ENCODE measurements at places on chromosomes 7 and 10.

GRCh38 chr7:916291-916941 lies 38.1 kb downstream of the ADAP1 start:
- DNase-seq = no peak

DNA sequence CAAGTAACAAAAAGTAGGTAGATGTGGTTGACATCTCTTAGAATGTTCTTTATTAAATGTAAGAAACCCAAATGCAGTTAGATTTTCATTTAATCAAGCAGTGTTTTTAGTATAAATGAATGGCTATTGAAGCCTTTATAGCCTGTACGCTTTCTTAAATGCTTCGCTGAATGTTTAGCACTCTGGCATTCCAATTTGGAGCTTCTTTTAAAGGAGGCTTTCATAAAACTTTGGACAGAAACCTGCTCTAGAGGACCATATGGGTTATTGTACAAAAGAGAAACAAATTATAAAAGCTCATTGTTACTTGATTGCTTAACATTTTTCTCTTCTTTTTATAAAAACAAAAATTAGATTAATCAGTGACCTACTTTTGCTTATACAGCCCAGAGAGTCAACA lies 59.5 kb downstream of the KCND2 start:
- no peak for DNase-seq

GRCh38 chr10:12221323-12222298 lies 25.6 kb downstream of the CDC123 start:
- no peak for DNase-seq

DNA sequence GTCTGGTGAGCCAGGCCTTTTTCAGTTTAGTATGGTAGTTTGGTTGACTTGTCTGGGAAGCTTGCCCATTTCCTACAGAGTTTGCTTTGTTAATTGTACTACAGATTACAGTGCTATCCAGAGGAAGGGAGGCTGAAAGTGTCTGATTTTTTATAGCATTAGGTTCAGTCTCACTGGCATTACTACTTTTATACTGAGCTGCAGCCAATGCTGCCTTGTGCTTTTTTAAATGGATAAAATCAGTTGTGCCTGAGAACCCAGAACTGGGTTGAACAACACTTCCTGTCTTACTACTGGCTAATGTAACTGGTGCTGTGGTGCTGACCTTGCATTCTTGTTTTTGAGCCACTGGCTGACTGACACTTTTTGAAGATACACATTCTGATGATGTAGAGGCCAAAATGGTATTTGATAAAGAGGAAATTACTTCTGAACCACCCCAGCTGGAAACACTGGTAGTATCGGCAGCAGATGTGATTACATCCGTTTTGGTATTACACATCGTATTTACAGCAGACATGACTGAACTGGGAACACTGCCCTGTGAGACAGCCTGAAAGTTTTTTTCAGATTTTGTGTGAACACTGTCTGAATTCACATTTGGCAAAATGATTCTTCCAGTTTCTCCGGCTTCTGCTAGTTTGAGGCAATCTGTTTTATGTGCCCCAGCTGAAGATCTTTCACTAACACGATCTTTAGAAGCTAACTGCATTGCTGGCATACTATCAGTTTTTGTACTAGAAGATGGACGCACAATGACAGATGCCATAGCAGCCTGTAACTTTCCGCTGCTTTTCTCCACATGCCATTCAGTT lies 74.1 kb downstream of the NRBF2 start:
- DNase-seq = no peak

- no peak for DNase-seq
Observed at GRCh38 chr10:116705498-116705897, 36.9 kb downstream of the HSPA12A start.

DNA sequence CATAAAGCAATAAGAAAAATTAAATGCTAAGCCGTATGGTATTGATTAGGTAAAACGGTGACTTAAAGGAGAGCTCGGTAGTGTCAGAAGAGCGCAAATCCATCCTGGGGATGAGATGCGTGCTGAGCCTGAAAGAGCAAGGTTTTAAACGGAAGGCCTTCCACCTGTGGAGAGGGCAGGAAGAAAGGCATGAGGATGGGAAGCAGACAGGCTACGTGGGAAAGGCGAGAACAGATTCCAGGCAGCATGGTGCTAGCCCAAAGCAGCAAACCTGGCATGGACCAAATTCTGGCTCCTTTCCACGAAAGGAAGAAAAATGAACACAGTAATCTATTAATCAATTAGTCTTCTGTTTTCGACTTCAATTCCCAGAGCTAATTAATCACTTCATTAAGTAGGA lies 103.5 kb downstream of the HIPK2 start:
- DNase-seq = no peak

DNA sequence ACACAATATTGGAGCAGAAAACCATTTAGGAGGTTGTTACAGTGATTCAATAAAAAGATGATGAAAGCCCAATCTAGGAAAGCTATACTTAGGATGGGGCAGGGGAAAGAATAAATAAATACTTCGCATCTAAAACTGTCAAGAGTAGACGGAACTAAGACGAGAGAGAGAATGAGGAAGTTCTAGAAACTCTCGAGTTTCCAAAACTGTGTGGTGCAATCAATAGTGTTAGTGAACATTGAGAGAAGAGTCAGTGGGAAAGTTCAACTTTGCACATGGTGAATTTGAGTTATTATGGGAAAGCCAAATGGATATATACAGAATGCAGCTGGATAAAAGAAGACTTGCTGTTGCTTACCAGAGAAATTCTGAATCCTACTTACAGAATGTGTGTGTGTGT lies 133.8 kb upstream of the MEOX2 start:
- no peak for DNase-seq

DNA sequence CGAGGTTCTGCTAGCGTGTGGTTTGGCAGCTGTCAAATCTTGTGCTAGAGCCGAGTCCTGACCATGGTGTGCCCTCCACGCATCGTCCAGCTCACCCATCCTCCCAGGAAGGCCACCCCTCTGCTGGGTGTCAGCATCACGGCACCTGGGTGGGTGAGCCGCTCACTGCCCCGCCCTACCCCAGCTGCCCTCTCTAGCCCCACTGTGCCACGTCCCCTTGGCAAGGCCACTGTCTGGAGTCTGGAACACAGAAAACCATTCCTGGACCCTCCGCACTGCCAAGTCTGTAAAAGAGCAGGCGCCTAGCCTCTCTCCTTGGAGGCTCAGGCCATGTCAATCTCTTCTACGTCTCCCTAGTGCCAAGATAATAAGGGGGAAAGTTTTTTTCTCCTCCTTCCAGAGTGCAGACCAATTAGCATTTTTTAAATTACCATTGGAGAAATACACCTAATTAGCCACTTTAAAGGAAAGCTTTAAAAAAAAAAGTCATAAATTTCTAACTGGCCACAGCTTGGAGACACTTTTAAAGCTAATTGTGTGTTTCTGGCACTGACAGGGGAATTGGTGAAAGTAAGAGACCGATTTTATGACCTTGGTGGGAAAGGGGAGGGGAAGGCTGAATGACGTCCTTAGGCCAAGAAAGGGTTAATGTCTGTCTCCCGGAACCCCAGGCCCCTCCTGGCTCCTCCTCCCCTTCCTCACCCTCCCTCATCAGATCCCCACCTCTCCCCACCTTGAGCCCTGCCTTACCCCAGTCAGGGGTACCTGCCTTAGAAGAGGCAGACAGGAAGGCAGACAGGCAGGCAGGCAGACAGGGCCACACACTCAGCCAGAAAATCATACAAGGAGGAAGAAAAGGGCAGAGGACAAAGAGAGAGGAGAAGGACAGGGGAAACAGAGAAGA lies 151.2 kb downstream of the PLXNA4 start:
- DNase-seq = no peak

DNA sequence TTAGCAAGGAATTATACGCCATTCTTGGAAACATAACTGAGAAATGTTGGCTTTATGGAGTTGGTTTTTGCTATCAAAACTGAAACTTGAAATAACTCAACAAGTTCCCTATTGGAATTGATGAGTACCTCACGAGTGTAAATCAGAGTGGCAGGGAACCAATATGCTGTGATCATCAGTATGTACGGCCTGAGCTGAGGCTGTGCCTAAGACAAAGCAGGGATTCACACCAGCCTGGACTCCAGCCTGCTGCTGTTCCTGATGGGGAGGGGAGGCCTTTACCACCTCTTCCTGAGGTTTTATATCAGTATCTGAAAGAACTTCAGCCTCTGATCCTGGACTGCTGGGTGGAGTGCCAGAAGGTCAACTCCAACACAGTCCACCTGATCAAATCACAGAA lies 52.7 kb downstream of the CRTAC1 start:
- no peak for DNase-seq

- no peak for DNase-seq
Observed at GRCh38 chr7:65304175-65304574, 69.5 kb upstream of the ZNF92 start.

DNA sequence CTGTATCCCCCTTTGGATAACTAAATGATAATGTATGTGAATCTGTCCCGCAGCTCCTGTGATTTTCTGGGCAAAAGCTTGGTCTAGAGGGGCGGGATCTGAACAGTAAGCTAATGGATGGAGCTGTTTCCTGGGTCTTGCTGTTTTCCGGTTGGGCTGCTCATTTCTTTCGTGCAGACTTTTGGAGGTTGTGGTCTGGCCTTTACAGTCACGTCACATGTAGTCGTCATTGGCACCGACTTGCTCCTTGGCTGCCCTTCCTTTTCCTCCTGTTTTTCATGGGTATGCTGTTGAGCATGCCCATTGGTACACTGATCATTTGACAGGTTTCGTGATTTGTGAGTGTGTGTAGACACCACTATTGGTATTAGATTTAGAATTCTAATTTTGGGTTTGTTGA lies 2.0 kb downstream of the FBH1 start:
- no peak for DNase-seq

- no peak for DNase-seq
Observed at GRCh38 chr10:120977897-120978296, 126.7 kb downstream of the WDR11 start.

DNA sequence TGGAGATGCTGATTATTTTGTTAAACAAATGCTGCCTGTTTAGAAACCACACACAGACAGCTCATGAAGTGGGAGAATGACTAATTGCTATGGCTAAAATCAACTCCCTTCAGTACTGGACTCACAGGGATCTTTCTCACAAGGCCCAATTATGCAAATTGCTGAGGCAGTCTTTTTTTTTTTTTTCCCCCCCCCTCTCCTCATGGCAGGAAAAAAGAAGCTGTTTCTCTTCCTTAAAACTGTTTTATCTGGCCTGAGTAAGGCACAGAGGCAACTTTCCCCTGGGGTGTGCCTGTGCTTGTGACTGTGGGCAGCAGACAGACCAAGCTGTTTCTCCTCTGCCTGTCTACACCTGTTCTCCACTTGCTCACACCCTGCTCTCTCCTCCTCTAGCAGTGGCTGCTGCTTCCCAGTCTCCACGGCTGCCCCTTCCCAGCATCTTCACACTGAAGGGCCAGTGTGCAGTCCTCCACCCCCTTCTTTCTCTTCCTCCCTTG lies 65.4 kb upstream of the STEAP1B start:
- DNase-seq = no peak

DNA sequence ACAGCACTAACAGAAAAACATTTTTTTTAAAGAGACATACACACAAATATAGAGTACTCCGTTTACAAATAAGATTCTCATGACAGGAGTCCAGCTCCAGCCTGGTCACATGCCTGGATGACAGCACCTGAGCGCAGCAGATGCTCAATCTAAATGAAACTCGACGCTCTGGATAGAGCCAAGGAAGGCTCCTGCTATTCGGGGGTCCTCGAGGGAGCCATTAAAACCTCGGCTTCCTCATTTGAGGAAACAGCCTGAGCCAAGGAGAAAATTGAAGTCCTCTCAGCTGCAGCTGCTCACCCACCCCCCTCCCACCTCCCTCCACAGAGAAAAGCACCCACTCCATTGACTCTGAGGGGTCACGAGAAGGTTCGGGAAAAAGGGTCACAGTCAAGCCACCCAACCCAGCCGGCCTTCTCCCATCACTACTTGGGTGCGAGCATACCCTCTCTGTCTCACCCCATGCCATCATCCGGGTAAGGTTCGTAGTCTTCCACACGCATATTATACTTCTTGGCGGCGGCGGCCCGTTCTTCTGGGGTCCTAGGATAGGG lies 673 bp downstream of the NDUFB8 start:
- no peak for DNase-seq

DNA sequence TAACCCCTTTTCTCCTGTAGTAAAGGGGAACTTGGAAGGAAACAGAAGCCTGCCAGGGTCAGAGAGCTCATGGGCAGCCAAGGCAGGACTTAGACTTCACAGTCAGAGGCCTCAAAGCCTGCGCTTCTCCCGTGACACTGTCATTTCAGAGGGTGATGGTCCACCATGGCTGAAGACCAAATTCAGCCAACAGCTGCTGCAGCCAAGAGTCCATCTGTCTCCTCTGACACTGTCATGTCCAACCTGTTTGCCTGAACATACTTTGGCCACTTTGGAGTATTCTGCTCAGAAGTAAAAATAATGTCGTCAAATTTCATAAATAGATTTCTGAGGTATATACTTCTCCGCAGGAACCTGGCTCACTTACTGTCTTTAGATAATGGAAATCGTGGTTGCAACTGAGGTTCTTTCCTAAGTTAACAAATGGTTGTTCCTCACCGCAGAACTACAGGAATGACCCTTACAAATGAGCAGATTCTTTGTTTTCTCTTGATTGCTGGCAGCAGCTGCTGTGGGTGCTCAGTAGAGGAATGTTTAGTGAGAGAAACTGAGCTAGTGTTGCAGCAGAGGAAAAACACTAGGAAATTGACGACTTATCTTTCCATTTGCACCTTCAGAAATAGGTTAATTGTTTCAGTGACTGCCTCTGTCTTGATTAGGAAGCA lies 626.5 kb downstream of the SDK1 start:
- DNase-seq = no peak

DNA sequence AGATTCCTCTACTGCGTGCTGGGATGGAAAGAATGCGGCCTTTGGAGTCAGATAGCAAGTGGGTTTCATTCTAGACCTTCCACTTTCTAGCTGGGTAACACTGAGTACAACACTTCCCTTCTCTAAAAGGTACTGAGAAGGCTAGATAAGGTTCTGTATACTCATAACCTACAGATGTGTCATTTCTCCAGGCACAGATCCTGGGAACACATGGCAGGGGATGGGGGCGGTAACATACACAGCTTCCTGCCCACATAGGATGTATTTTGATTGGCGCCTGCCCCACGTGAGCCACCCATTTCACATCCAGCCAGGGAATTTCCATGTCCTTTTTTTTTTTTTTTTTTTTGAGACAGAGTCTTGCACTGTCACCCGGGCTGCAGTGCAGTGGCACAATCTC lies 31.8 kb downstream of the KLRG2 start:
- DNase-seq = no peak

All from NCI-H2029 treated with DMSO at 0.1 percent for 48 hours (cell line).